Activated naive CD4-positive, alpha-beta T cell (primary cell): ENCODE measurements at places on chromosomes 12 and 14.
A peak's percentile ranks its signal among the peaks of the same experiment; 100 is the strongest.

GRCh38 chr12:31584782-31585181 is 6.2 kb downstream of the DENND5B start:
- no peak for DNase-seq

DNA sequence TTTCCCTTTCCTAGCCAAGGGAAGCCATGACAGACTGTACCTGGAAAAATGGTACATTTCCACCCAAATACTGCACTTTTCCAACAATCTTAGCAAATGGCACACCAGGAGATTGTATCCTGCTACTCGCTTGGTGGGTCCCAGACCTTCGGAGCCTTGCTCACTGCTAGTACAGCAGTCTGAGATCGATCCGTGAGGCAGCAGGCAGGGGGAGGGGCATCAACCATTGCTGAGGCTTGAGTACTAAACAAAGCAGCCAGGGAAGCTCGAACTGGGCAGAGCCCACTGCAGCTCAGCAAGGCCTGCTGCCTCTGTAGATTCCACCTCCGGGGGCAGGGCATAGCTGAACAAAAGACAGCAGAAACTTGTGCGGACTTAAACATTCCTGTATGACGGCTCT is 218.8 kb downstream of the LRIG3 start:
- DNase-seq: no peak

- no peak for DNase-seq
These were observed 236.4 kb downstream of the VRK1 start for GRCh38 chr14:97033556-97034081.

- DNase-seq: no peak
These were observed 229.7 kb downstream of the SLC25A21 start for GRCh38 chr14:36942522-36943245.

DNA sequence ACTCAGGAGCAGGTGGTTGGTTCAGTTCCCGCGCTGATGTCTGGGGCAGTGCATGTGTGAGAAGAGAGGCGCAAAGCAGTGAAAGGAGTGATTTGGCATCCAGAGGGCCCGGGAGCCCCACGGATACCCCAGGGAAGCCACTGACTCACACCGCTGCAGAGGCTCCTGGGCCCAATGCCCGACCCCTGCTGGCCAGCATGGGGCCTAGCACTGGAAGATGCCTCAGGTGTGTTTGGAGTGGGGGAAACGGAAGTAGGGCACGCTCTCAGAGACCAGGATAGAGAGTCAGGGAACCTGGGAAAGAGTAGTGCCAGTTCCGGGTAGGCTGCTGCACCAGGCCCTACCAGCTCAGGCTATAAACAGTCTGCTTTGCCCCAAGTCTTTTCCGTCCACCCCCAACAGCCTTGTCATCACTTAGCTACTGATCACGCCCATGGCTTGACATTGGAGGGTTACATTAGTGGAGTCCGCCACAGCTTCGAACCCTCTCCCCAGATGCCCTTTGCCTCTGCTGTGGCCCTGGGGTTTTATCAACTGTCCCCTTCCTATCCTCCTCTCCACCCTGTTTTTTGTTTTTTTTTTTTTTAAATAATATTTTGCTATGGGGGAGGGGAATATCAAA is 9.5 kb upstream of the CSAD start:
- DNase-seq: no peak

- no peak for DNase-seq
These were observed 67.7 kb downstream of the ZC3H14 start for GRCh38 chr14:88630565-88630964.

GRCh38 chr14:81433378-81433777 is 33.3 kb upstream of the STON2 start:
- DNase-seq: no peak

DNA sequence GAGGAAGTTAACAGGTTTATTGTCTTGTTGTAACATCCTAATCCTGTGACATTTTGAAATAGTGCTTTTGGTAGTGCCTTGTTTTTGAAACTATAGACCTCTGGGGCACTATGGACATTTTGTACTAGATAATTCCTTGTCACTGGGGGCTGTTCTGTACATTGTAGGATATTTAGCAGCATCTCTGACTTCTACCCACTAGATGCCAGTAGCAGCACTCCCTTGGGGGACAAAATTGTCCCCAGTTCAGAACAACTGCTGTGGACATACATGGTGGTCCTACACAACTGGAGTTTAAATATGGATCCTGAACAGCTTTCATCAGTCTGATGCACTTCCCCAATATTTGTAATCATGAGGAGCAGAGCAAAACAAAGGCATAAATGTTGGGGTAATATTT is 264.7 kb downstream of the RAD51B start:
- DNase-seq: no peak

DNA sequence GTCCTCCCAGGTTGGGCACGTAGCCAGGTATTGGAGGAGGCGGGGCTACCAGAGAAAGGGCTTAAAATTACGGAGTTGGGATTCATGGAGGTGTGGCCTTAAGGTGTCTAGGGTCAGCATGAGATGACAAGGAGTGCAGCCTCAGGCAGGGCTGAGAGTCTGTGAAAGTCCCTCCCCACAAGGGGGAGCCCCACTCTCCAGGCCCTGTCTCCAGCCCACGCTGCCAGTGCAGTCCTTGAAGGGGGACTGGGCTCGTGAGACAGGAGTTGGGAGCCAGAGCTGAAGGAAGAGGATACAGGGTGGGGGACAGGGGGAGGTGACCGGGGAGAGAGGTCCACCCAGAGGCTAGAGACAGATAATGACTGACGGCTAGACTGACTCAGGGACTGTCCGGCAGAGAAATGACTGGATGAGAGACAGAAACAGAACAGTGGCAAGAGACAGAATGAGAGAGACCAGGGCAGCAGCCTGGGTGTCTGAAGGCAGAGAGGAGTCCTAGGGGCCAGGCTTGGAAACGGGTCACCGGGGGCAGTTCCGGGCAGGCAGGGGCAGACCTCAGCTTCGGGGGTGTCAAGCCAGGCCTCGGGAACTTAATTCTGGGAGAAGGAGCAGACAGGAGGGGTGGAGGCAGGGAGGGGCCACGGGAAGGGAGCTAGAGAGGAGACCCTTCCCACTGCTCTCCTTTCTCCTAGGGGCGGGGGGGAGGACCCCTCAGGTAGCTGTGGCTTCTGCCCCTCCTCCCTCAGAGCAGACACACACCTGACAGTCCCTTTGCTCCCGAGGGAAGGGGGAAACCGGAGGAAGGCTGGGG is 970 bp downstream of the CDH24 start:
- no peak for DNase-seq

GRCh38 chr12:94157181-94157580 is 8.8 kb downstream of the PLXNC1 start:
- no peak for DNase-seq

DNA sequence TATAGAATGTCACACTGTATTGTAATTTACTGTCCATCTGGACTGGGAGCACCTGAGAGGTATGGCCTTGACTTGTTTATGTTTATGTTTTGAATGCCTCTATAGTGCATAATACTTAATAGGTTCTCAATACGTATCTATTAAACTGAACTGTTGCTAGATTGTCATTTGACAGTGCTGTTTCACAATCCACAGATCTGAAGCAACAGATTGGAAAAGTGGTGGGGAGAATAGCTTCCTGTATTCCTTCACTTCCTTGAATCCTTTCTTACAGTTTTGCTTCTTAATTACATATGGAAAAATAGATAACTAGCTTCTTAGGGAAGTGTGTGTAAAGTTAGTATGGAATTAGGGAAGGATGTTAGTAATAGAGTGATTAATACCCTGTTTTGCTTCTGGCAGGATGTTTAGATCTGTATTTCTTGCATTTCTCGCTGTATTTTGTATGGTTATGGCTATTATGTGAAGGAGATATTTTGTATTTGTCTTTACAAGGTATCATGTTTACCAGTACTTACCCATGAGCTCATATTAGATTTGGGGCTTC is 4.5 kb downstream of the CNOT2 start:
- no peak for DNase-seq

GRCh38 chr12:28827861-28828260 is 321.2 kb upstream of the FAR2 start:
- no peak for DNase-seq

DNA sequence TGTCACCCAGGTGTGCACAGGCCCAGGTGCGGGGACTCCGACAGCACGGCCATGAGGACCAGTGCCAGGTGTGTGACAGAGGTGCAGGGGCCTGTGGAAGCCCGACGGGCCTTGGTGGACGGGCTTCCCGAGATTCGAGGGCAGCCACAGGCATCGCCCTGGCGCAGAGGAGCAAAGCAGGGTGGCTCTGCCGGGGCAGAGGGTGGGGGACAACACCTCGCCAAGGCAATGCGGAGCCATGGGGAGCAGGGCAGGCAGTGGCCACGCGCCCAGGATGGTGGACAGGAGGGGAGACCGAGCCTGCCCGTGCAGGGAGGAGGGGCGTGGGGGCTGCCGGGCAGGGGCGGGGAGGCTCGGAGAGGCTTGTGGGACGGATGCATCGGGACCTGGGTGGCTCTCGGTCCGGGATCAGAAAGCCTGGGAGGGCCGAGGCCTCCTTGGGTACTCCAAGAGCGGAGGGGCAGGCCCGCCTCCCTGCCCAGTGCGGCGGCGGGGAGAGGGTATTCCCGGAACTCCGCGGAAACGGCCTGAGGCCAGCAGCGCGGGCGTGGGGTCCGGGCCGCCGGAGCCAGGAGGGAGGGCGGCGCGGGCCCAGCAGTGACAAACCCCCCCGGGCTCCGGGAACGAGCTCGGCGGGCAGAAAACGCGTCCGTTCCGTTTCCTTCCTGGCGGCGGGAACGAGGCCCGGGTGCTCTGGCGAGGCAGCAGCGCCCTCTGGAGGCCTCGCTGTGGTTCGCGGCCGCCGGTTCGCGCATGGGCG is 1.6 kb downstream of the TMEM121 start:
- DNase-seq: peak; percentile 61

- DNase-seq: no peak
These were observed 186.2 kb upstream of the C14orf180 start for GRCh38 chr14:104393199-104393897.
